Frontal cortex (tissue), 4 donors: ENCODE measurements at places on chromosomes 4 and X.

DNA sequence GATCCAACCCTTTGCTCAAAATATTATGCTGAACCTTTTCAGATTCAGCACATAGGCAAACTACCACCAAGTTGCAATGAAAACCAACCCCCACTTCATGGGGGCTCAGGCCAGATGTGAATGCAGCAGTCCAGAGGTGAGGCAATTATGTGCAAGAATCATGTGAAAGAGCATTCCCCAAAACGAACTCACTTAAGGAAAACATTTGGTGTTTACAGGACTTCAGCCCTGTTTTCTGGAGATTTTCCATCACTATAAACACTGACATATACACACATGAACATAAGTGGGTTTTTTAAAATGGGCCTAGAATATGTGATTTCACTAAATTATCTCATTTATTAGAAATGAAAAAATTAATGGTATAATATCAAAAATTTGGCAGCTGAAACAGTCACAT lies 31.5 kb downstream of the BMP3 start:
- DNase-seq, result no peak

DNA sequence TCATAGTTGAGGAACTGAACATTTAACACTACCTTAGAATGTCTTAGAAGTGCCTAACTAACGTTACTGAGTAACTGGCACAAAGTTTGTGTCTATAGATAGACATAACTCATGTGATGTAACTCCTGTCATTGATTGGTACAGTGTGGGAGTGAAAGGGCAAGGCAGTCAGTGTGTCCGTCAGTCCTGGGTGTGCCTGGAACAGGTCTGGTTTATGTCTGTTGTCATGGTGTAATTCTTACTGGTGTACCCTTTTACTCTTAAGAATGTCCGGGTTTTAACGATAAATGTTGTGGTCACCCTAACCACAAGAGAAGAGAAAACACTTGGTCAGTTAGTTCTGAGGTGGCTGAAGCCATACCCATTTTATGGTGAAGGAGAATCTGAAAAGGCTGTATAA lies 93.1 kb upstream of the ESX1 start:
- DNase-seq, result no peak

GRCh38 chrX:53093177-53093655 lies 726 bp upstream of the KANTR start:
- no peak for DNase-seq

- no peak for DNase-seq
These were observed 28.8 kb upstream of the FGF13 start for GRCh38 chrX:138740341-138740740.
